ENCODE measurements at places on chromosomes 12 and 14.

DNA sequence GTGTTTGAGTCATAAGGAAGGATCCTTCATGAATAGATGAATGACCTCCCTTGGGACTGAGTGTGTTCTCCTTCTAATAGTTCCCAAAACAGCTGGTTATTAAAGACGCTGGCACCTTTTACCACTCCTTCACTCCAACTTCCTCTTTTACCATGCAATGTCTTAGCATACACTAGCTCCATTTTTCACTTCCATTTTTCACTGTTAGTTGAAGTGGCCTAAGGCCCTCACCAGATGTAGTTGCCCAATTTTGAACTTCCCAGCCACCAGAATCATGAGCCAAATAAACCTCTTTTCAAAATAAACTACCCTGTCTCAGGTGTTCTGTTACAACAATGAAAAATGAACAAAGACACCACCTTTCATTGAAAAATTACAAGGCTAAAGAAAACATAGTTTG lies 64.7 kb downstream of the GPR65 start:
- DNase-seq, result no peak

DNA sequence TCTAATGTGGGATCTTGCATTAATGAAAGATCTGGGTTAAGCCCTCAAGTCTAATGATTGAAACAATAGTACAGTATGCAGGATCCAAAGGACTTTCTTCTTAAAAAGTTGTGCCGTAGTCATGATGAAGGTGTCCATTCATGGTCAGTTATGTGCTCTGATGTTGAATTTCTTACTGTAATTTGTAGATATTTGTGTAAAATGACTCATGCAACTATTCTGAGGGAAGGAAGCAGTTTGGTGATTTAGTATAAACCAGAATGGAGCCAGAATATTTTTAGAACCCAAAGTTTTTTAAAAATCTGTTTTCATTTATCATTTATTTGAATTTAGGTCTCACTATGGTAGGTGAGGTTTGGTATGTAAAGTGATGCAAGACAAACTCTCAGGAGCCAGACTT lies 151.2 kb downstream of the AKAP6 start:
- no peak for DNase-seq

DNA sequence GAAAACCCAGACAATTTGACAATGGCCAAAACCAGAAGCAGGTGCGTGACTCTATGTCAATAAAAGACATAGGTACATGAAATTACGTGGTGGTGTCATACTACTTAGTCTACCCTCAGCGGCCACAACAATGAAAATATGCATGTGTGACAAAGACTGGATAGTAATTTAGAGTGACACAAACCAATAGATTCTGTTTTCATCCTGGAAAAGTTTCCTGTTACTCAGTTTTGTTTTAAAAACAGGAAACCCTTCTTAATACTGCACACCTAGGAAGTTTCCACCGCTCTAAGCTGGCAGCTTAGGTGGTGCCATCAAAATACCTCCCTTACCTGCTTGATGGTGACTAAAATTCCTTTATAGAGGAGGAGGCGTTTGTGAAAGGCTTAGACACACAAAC lies 15.1 kb downstream of the POU6F1 start:
- no peak for DNase-seq

- no peak for DNase-seq
These were observed 116.5 kb downstream of the RFLNA start for GRCh38 chr12:124411281-124411878.

DNA sequence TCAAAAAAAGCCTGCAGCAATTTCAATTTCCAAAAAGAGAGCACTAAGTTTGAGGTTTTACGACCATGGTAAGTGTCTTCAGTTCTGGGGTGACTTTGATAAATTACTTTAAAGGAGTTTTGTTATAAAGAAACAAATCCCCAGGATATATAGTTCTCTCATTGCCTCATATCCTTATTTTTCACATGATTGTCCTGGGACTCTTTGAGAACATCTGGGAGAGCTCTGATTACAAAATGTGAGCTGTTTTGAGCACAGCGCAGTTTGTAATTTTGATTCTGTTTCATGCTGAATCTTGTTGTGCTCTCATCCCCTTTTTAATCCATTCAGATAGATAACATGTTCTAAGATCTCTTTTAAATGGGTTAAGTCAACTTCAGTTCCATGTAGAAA lies 67.7 kb upstream of the DCN start:
- DNase-seq, result no peak

DNA sequence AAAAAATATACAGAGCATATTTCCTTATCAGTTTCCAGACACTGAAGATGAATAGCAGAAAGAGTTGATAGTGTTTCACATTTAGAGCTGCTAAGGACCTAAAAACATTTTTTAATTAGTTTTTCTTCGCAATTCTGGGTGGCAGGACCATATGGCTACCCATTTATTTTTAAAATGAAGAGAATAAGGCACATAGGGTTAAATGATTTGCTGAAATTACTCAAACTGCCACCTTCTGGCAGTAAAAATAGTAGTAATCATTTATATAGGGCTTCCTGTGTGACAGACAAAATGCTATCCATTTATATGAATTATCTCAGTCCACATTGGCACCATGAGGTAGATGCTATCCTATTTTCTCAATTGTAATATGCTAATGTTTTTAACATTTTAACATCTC lies 108.6 kb upstream of the CCDC196 start:
- DNase-seq, result no peak

DNA sequence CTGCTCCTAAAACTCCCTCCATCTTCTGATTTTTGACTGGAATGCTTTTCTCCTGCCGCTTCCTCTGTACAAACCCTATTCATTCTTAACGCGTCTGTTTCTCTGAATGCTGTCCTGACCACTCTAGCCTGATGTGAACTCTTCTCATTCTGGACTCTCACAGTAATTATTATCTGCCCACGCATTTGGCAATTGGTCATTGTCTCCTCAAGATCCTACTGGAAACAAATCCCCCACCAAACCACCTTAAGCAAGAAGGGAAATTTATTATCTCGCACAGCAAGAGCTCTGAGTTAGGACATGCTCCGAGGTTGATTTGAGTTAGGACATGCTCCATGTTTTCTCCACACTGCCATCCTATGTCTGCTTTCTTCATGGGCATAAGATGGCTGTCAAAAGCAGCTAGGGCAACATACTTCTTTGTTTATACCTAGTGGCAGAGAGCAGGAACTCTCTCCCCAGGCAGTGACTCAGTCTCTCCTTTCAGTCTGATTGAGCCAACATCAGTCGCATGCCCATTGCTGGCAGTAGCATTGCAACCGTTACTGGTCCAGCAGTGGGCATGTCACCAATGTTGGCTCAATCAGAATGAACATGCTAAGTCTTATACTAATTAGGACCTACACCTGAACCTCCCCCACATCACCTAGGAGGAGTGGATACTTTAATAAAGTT lies 102.2 kb downstream of the SSPN start:
- DNase-seq, result no peak

GRCh38 chr14:92783813-92784431 lies 10.2 kb upstream of the GOLGA5 start:
- DNase-seq, result no peak
